ENCODE measurements at places on chromosomes 2 and 18. TPM values are rescaled to one million over a fixed set of nuclear protein-coding genes. Genes with fewer than 3 reads are reported as not detected.

Gene CNNM3
- 13.0 TPM for total RNA-seq

Gene NOSTRIN
- total RNA-seq, result 3.1 TPM

Gene GAL3ST2
- 0.42 TPM for total RNA-seq

Gene FBLN7
- 0.58 TPM for total RNA-seq

Gene ZFP36L2
- total RNA-seq, result 38.8 TPM

Gene IL36RN
- 0.21 TPM for total RNA-seq

Gene CLK1
- total RNA-seq, result 32.6 TPM

Gene FRZB
- 0.12 TPM for total RNA-seq

Gene CFAP65
- total RNA-seq, result 0.48 TPM

Gene PCARE
- not detected for total RNA-seq

Gene RIOK3
- total RNA-seq, result 33.5 TPM

Gene REG1B
- total RNA-seq, result not detected

Gene MSGN1
- total RNA-seq, result not detected

Gene UGT1A6
- total RNA-seq, result 1.2 TPM

Gene CLEC4F
- not detected for total RNA-seq

Gene SRD5A2
- 0.03 TPM for total RNA-seq

Gene IL36G
- total RNA-seq, result not detected

Gene APCDD1
- total RNA-seq, result not detected

Gene ATP6V1B1
- 2.7 TPM for total RNA-seq

Gene MATN3
- total RNA-seq, result 10.6 TPM

Gene ARHGAP15
- not detected for total RNA-seq

Gene AOX1
- total RNA-seq, result 4.7 TPM

Gene UBXN2A
- total RNA-seq, result 23.4 TPM

Gene UGT1A3
- total RNA-seq, result not detected

Gene TGFA
- total RNA-seq, result 5.5 TPM

Gene ELP2
- 36.1 TPM for total RNA-seq

Gene HTR2B
- total RNA-seq, result not detected

Gene ZNF396
- total RNA-seq, result 0.56 TPM

Gene WDCP
- 12.1 TPM for total RNA-seq

Gene RAX
- not detected for total RNA-seq

Gene SYT4
- not detected for total RNA-seq

Gene CARF
- 0.54 TPM for total RNA-seq

Gene TUBA4B
- 0.28 TPM for total RNA-seq

Gene ADRA2B
- total RNA-seq, result 0.09 TPM

Gene PHOSPHO2
- total RNA-seq, result 3.0 TPM

Gene ALPP
- 5.2 TPM for total RNA-seq

Gene CTLA4
- not detected for total RNA-seq

Gene TMEM200C
- total RNA-seq, result not detected

Gene PRKAG3
- not detected for total RNA-seq

Gene STARD6
- not detected for total RNA-seq

Gene PGAP1
- 2.6 TPM for total RNA-seq

Gene TUBA3D
- total RNA-seq, result 11.1 TPM

Gene RPRM
- total RNA-seq, result not detected

Gene SNTG2
- total RNA-seq, result not detected

Gene ANKRD36C
- total RNA-seq, result 6.9 TPM

Gene DAW1
- total RNA-seq, result 3.2 TPM

Gene DNAJC27
- total RNA-seq, result 1.9 TPM

Gene HNMT
- 0.53 TPM for total RNA-seq

Gene C2orf72
- 5.6 TPM for total RNA-seq

Gene TRIP12
- total RNA-seq, result 94.3 TPM

Gene PSMD1
- total RNA-seq, result 107 TPM

Gene ERFE
- total RNA-seq, result 9.1 TPM

Gene PDE1A
- 0.11 TPM for total RNA-seq

Gene GPR55
- not detected for total RNA-seq

Gene TMEM150A
- 15.1 TPM for total RNA-seq
